Peyer's patch (tissue), 4 donors: ENCODE measurements at places on chromosomes 3 and 15. TPM values are rescaled to one million over a fixed set of nuclear protein-coding genes. Genes with fewer than 3 reads are reported as not detected.
A peak's percentile ranks its signal among the peaks of the same experiment; 100 is the strongest.

- H3K4me3 ChIP-seq: no peak overlapping the region
- peak overlapping the region; percentile 55 for H3K27ac ChIP-seq
- peak; percentile 31 for DNase-seq
Measured at GRCh38 chr3:152595975-152596821, 238.7 kb upstream of the P2RY1 start.

DNA sequence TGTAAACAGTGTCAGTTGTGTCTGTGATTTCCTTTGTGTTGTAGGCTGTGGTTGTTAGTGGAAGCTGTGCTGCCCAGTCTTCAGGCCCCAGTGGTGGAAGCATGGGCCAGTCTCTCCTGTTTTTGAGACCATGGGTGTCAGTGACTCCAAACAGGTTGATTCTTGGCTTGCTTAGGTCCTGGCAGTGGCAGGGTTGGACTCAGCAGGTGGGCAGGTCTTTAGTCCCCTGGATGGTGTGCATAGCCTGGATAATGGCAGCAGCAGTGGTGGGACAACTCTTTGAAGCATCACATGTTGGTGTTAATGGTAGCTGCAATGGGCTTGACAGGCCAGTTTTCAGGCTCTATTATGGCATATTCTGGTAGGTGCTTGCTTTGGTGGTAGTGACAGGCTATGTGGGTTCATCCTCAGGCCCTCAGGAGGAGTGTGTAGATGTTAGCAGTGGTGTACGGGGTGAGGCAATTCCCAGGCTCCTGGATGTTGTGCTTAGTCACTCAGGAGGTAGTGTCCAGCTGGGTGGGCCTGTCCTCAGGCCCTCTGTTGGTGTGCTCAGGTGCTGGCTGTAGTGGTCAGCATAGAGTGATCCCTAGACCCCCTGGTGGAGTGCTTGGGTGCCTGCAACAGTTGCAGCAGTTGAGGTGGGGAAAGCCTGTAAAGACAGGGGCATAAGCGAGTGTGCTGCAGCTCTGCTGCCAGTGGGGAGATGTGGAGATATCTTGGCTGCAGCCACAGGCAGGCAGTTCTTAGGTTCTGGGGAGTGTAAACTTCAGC, 596.7 kb downstream of the PDCD6IP start:
- DNase-seq: no peak
- no peak overlapping the region for H3K27ac ChIP-seq
- H3K27me3 ChIP-seq: no peaks in the 10 kb centered on the region
- H3K4me3 ChIP-seq: no peak overlapping the region

DNA sequence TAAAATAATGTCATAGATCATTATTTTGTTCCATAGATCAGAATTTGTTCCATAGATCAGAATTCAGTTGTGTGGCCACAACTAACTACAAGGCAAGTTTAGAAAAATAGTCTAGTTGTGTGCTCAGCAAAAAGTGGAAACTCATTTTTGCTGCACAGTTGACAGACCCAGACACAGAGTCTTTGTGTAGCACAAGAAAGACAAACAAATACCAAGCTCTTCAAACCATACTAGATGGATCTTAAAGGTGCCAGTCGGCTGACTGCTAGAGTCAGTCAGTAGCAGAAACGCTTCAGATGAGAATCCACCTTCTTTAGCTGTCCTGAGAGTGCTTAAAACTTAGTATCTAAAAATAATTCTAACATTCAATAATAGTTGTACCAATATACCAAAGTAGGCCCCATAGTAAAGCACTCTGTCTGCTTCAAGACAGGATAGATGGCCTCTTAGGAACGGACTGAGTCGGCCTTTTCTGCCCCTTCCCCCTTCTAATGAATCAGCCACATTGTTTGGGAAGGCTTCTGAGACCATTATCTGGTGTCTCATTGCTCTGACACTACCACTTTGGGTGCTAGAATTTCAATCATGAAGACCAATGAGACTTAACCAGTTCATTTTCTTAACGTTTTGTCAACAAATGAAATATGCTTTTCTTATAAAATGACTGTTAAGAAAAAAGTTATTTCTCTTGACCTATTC, 27.7 kb upstream of the SLC4A7 start:
- DNase-seq: no peak
- H3K36me3 ChIP-seq: no peaks in the 10 kb centered on the region
- H3K27ac ChIP-seq: no peak overlapping the region
- H3K27me3 ChIP-seq: no peaks in the 10 kb centered on the region
- H3K4me1 ChIP-seq: no peaks in the 10 kb centered on the region

GRCh38 chr3:70740872-70741271, 428.4 kb upstream of the MDFIC2 start:
- H3K27me3 ChIP-seq: no peaks in the 10 kb centered on the region
- no peak overlapping the region for H3K27ac ChIP-seq
- H3K4me1 ChIP-seq: no peaks in the 10 kb centered on the region
- no peaks in the 10 kb centered on the region for H3K36me3 ChIP-seq
- no peak for DNase-seq

DNA sequence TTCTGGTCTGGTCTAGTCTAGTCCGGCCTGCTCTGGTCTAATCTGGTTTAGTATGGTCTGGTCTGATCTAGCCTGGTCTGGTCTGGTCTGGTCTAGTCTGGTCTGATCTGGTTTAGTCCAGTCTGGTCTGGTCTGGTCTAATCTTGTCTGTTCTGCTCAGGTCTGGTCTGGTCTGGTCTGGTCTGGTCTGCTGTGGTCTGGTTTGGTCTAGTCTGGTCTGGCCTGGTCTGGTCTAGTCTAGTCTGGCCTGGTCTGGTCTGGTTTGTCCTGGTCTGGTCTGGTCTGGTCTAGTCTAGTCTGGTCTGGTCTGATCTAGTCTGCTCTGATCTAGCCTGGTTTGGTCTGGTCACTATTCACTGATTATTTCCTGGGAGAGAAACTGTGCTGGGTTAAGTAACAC, 84.1 kb upstream of the PRR23E start:
- no peak overlapping the region for H3K4me3 ChIP-seq
- no peak for DNase-seq
- no peaks in the 10 kb centered on the region for H3K27me3 ChIP-seq
- no peak overlapping the region for H3K27ac ChIP-seq

- H3K36me3 ChIP-seq: no peaks in the 10 kb centered on the region
- no peaks in the 10 kb centered on the region for H3K27me3 ChIP-seq
- H3K27ac ChIP-seq: peak overlapping the region; percentile 59
- DNase-seq: no peak
- H3K4me3 ChIP-seq: no peak overlapping the region
Measured at GRCh38 chr3:129389572-129389937, 38.9 kb downstream of the EFCAB12 start.

DNA sequence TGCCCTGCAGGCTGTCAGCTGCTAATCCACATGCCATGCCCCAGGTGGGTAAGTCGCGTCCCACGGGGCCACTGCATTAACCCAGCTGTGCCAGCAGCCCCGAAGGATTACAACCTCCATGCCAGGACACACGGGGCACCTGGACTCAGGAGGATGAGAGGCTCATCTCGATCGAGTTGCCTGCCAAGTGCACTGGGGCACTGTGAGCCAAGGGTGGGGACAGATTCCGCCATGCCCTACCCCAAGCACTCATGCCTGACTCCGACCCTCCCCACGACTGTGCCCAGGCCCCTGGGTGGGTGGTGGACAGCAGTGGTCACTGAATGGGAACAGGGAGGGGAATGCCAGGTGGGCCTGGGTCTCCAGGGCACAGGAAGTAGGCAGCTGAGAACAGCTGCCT, 20.7 kb upstream of the SNRPA1 start:
- peaks cover under 1% of the 10 kb centered on the region for H3K4me1 ChIP-seq
- H3K36me3 ChIP-seq: no peaks in the 10 kb centered on the region
- no peaks in the 10 kb centered on the region for H3K27me3 ChIP-seq

DNA sequence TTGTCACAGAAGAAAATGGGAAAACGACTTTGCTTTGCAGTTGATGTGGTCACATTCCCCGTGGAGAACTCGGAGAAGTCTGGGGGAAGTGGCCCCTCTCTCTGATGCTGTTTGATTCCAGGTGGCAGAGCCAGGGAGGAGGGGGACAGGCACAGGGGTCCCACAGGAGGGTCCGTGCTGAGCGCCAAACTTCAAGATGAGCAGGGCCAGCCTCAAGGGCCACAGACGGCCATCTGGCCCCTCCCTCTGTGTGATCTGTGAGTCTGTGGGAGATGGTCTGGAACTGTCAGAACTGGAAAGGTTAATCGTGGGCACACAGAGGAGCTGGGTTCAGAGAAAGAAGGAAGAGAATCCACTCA, 23.1 kb upstream of the CORO2B start:
- H3K27me3 ChIP-seq: peaks cover 5% of the 10 kb centered on the region
- H3K4me3 ChIP-seq: no peak overlapping the region
- H3K4me1 ChIP-seq: no peaks in the 10 kb centered on the region
- no peaks in the 10 kb centered on the region for H3K36me3 ChIP-seq
- no peak overlapping the region for H3K27ac ChIP-seq

DNA sequence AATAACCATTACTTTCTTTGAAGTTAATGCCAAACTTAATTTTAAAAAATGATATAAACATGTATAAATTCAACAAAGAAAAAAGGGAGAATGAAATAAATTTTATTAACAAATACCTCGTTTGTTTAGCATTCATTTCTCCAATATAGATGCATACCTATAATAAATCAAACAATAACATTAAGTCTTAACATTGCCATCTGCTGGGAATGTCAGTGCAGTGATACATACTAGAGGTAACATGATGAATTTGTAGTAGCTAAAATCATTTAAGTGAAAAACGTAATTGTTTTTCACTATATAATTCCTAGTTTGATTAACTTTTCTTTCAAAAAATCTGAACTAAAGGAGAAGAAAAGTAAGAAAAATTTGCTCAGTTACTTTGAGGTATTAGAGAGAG, 340.2 kb upstream of the CBLB start:
- H3K36me3 ChIP-seq: no peaks in the 10 kb centered on the region
- no peaks in the 10 kb centered on the region for H3K27me3 ChIP-seq
- DNase-seq: no peak
- H3K4me1 ChIP-seq: no peaks in the 10 kb centered on the region

BFSP2 gene
- not detected for total RNA-seq

GRM2 gene
- total RNA-seq: not detected

LAMB2 gene
- 348 TPM for total RNA-seq

SLC28A1 gene
- total RNA-seq: 111 TPM

IP6K1 gene
- 38.9 TPM for total RNA-seq

KLHL6 gene
- 53.6 TPM for total RNA-seq

ARPP21 gene
- not detected for total RNA-seq

ZDHHC19 gene
- total RNA-seq: not detected
